ENCODE measurements at places on chromosomes 16 and 17.

DNA sequence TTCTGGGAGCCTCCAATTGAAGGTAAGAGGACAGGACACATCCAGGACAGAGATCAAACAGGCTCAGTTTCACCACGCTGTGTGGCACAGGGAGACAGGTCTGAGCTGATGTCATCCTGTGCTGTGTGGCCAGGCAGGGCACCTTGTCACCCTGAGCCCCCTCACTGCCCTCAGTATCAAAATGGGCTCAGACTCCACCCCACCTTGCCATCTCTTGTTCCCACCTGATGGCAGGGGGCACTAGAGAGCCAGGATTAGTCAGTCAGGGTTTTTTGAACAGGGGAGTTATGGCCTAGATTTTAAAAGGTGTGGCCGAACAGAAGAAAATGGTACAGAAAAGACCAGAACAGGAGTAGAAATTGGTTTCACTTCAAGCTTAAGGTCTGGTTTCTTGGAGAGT, 2.6 kb downstream of the KAT2A start:
- no peak for DNase-seq

GRCh38 chr17:77443748-77444260, 303.0 kb downstream of the SEC14L1 start:
- no peak for DNase-seq

GRCh38 chr17:9837551-9838471, 12.1 kb downstream of the GLP2R start:
- DNase-seq, result peak; percentile 71

DNA sequence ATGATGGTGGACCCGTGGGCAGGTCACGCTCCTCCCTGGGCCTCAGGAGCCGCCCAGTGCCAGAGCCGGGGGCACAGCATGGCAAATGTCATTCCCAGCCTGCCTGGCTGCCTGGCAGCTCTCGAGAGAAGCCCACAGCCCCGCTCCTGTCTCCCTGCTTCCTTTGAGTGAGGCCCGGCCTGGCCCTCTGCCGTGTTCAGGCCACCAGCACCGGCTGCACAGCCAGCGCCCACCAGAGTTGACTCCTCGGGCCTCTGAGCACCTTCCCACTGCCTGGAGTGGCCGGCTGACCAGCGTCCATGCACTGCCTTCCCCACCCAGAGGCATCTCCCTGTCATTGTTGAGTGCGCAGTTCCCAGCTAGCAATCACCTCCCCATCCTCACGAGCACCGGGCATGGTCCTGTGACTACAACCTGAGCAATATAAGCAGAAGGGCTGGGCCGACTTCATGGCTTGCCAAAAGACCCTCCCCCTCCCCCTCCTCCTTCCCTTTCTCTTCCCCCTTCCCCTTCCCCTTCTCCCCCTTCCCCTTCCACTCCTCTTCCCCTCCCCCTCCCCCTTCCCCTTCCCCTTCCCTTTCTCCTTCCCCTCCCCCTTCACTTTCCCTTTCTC, 11.9 kb upstream of the SLC38A10 start:
- DNase-seq, result no peak

GRCh38 chr16:56204816-56205215, 13.5 kb downstream of the GNAO1 start:
- DNase-seq, result no peak

DNA sequence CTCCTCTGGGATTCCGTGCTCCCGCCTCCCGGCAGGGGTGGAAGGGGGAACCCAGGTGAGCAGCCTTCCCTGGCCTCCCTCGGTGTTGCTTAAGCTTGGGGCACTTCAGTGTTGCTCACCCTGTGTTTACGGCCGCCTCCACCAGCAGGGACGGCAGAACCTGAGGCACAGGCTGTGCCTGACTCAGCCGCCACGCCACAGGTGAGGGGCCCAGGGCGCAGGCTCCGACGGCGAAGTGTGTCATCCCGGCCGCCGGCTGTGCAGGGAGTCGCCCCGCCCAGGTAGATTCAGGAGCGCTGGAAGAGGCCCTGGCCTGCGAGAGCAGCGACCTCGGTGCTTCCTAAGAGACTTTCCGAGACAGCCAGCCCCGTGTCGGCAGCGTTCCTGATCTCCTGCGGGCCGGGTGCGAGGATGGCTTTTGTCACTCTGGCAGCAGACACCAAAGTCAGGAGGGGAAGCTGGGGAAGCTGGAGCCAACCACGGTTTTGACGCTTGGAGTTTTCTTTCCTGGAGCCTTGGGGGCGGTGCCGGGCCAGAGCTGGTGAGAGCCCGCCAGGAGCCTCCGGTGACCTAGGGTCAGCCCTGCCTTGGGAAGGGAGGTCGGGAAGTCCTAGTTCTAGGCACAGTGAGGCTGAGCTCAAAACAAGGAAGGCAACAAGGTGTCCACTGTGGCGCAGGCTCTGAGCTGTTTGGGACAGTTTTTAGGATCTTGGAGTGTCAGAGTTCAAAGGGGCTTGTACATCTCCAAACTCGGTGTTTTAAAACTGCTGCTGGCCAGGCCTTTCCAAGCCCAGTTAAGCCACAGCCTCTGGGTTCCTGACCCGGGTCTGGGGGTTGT, 2.1 kb downstream of the GSE1 start:
- no peak for DNase-seq

DNA sequence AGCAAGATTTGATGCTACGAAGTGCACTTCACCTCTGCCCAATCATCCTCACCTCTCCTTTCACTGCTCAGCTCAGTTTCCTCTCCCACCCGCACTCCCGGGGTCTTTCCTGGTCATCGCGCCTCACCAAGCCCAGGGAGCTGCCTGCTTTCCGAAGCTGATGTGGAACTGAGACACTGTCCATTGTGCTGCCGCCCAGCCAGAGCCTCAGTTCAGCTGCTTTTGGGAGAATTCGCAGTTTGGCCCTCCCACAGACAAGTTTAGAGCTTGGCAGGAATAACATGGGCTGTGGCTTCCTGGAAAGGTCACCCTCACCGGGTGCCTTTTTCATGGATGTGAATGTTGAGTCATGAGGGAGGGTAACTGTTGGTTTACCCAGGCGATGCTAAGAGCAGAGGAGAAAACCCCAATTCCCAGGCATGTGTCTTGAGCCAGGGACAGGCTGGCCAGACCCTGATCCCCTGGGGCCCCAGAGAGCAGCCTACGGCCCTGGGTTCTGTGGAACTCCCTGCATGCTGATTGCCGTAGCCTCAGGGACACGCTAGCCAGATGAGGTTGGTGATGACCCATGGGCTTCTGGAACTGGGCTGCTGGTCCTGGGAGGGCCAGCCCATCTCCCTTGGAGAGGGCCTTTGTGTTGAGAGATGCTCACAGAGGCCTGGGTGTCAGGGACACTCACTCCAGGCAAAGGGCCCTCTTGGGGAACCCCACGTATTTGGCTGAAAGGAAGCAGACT, 1687.5 kb downstream of the TP53TG3F start:
- no peak for DNase-seq

- DNase-seq, result no peak
Observed at GRCh38 chr17:79802736-79803420, 6.0 kb upstream of the CBX8 start.

GRCh38 chr17:47840001-47840741, 902 bp downstream of the SCRN2 start:
- DNase-seq, result no peak

DNA sequence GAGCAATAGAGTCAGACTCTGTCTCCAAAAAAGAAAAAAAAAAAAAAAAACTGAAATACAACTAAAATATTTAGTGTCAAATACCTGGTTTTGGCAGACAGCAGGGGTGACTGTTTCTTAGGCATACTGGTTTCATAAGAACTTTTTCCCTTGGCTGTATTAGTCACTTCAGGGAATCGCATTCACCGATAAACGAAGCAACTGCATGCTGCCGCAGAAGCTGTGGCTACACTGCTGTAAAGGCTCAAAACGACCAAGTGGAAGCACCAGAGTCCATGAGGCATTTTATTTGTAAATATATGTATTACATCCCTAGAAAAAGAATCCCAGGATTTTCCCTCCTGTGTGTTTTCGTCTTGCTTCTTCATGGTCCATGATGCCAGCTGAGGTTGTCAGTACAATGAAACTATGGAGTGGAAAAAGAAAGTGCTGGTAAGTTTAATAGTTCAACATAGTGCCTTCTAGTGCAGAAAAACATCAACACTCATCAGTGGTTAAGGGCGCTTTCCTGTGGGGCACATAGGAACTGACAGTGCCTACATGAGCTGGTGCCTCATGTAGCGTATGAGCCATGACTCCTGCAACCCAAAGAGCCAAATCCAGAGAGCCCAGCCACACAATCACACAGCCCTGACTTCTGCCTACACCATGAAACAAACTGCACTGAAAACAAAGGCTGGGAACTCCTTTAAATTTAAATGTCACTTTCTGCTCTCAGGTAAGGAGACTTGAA, 7.3 kb downstream of the RPS15A start:
- DNase-seq, result no peak

GRCh38 chr17:69725146-69725545, 310.6 kb downstream of the MAP2K6 start:
- DNase-seq, result no peak

GRCh38 chr16:27768651-27769272, 218.8 kb downstream of the KATNIP start:
- no peak for DNase-seq

DNA sequence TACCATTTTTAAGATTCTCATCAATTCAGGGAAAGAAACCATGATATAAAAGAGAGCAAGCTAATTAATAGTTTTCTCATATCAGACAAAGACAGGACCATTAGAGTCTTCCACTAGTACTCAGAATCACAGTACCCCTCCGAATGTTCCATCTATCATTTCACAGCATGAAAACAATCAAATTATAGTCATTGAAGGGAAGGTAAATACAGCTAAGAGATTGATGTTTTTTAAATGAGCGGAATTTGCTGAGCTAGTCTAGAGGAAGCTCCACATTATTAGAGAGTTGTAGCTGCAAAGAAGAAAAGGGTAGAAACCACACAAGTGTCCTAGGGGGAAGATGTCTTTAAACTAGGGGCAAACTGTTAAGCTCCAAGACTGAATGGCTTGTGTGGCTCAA, 808.9 kb downstream of the CDH11 start:
- no peak for DNase-seq

- peak; percentile 44 for DNase-seq
Observed at GRCh38 chr17:81200695-81201580, 21.8 kb downstream of the CEP131 start.

DNA sequence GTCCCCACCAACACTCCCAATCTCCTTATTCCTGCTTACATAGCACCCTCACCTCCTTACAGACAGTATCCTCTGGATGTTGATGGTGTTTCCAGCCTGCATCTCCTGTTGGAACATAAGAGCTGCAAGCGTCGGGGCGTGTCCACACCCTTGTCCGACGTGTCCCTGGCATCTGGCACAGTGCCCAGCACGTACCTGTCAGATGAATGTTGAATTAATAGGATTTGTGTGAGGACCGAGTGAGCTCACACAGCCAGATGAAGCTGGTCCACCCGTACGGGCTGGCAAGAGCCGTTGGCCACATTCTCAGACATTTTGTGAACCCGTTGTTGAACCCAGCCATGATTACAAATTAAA, 12.2 kb upstream of the CBX4 start:
- no peak for DNase-seq

GRCh38 chr16:84159007-84159406, 13.9 kb downstream of the DNAAF1 start:
- no peak for DNase-seq

GRCh38 chr17:39777534-39778365, 40.0 kb downstream of the GRB7 start:
- no peak for DNase-seq

DNA sequence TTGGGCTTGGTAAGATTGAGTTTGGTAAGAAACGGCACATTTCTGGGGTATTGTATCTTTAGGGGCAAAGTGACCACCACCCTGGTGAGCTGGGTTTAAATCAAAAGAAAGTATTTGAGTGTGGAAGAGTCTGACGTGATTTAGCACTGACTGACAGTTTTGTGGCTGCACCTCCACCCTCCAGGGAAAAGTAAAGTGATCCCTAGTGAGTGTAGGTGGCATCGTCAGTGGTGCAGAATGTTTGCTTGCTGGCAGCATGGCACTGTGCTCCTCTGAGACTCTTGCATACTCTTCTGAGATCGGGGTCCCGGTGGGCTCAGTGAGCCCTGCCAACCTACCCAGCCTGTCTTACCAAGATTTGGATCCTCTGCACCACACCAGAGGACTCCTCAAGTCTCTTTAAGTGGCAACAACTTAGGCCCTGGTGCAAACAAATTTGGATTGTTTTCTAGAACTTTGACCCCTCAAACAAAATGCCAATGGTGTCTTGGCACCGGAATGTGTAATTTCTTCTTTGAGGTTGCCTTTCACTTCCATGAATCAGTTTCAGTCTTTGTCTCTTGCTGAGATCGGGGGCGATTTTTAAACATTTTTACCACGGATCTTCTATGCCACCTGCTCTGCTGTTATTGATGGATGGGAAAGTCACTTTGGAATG, 2.8 kb downstream of the PRKCB start:
- no peak for DNase-seq

DNA sequence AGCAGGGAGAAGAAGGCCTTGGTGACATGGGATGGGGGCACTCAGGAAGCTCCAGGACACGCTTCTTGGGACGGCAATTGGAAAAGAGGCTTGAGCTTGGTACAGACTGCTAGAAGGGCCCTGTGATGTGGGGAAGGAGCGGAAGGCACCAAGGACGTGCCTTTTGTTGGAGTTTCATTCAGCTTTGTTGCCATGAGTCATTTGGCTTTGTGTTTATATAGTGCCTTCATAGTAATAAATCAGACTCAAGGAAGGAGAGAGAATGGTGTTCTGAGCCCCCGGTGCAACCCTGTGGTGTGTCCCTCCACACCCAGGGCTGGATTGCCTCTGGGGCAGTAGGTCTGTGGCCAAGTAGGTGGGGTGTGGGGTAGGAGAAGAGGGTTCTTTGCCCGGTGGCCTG, 7.4 kb upstream of the TBX4 start:
- DNase-seq, result no peak

- no peak for DNase-seq
Observed at GRCh38 chr17:66833201-66833600, 1.7 kb upstream of the CACNG5 start.

All from GM04504 (cell line).